ENCODE measurements at places on chromosomes 1 and 21.

- no peak for DNase-seq
Measured at GRCh38 chr1:210776712-210777111, 357.2 kb downstream of the KCNH1 start.

- no peak for DNase-seq
Measured at GRCh38 chr1:69513601-69514000, 54.1 kb upstream of the LRRC7 start.

GRCh38 chr1:8627728-8628127, 189.7 kb downstream of the RERE start:
- DNase-seq, result no peak

- no peak for DNase-seq
Measured at GRCh38 chr1:227548119-227548397, 15.3 kb upstream of the ZNF678 start.

DNA sequence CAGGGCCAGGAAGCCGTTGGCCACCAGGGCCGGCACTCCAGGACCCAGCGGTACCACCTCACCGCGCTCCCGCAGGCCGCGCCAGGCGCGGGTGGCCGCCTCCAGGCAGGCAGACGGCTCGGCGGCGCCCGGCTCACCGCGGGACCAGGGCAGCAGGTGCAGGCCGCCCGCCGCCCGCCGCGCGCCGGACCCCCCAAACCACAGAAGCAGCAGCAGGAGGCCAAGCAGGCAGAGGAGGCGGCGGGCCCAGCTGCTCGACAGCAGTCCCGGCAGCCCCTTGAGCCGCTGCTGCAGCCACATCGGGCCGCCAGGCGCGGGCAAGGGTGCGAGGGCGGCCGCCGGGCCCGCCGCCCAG, 312 bp downstream of the KIAA2013 start:
- DNase-seq, result no peak

- no peak for DNase-seq
Measured at GRCh38 chr1:209505044-209505443, 78.5 kb upstream of the CAMK1G start.

- DNase-seq, result no peak
Measured at GRCh38 chr1:30809514-30810263, 52.1 kb upstream of the LAPTM5 start.

GRCh38 chr1:12678350-12678749, 34.5 kb downstream of the AADACL4 start:
- no peak for DNase-seq

- no peak for DNase-seq
Measured at GRCh38 chr1:162036163-162036562, 12.5 kb upstream of the OLFML2B start.

GRCh38 chr21:45506241-45506817, 35.9 kb downstream of the SLC19A1 start:
- no peak for DNase-seq

DNA sequence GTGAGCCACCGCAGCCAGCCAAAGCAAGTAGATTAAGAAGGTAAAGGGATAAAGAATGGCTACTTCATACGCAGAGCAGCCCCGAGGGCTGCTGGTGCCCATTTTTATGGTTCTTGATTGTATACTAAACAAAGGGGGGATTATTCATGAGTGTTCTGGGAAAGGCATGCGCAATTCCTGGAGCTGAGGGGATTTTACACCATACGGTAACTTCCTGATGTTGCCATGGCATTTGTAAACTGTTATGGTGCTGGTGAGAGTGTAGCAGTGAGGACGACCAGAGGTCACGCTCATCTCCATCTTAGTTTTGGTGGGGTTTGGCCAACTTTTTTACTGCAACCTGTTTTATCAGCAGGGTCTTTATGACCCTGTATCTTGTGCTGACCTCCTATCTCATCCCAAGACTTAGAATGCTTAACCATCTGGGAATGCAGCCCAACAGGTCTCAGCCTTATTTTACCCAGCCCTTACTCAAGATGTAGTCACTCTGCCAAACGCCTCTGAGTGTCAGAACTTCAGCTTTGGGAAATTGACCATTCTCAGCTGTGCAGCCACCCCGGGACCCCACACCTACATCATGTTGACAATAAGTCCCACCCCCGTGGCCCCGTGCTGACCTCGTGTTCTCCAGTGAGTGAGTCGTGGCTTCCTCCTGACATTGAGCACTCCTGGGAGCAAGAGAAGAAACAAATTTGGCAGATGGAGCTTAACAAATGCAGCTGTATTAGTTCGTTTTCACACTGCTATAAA, 149.4 kb upstream of the COL6A1 start:
- DNase-seq, result peak; percentile 42

DNA sequence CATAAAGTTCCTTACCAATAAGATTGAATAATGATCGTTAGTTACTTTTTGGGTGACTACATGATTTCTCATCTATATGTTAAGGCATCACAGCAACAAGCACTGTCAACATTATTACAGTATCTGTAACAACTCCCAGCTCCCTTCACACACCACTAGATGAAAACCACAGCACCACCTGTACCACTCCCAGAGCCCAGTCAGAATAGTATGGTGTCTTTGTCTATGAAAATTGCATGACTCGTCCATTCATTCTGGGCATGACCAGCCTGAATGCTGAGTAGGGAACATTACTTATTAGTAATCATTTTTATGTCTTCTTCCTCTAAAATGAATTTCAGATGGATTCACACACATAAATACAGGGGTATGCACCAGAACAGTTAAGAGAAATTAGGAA, 7.0 kb downstream of the OLFML2B start:
- no peak for DNase-seq

- DNase-seq, result no peak
Measured at GRCh38 chr21:15468368-15468767, 261.4 kb upstream of the USP25 start.

DNA sequence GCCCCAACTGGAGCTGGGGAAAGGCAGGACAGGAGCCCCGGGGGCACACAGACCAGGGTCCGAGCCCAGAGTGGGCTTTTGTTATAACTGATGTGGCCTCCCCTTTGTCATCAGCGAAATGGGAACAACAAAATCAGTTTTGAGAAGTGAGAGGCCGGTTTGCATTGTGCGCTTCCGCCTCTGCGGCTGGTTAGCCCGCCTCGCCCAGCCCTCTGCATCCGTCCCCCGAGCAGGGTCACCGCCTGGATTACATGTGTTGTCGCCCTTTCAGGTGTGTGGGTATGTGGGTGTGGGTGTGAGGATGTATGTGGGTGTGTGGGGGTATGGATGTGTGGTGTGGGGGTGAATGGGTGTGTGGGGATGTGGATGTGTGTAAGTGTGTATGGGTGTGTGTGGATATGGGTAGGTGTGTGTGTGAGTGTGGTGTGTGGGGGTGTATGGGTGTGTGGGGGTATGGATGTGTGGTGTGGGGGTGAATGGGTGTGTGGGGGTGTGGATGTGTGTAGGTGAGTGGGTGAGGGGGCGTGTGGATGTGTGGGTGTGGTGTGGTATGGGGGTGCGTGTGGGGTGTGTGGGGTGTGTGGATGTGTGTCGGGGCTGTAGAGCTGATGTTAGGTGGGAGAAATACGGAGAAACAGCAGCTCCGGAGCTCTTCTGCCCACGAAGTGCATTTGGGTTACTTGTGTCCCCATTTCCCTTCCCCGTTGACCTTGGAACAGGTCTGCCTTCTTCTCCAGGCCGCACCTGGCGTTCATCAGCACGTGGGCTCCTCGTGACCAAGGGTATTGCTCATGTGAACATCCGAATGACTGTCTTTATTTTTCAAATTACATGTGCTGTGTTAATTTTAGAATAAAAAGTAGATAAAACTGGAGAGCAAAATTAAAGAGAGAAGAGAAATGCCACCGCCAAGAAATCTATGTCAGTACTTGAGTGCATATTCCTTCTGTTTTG, 67.6 kb downstream of the FHAD1 start:
- DNase-seq, result no peak

DNA sequence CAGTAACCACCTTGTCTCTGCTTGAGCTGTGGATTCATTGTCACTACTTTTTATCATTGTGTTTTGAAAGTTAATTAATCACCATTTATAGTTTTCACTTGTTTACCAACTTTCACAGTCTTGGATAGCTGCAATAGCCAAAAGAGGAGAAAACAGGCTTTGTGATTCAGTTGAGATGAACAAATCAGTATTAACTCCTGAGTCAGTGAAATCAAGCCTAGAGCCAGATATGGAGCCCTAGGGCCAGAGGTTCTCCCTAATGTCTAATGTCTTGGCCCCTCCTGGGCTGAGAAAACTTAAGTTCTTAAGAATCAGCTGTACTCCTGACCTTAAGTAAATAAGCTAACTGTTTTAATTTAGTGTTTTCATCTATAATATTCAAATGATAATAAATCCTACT, 228.8 kb downstream of the DNM3 start:
- DNase-seq, result no peak

DNA sequence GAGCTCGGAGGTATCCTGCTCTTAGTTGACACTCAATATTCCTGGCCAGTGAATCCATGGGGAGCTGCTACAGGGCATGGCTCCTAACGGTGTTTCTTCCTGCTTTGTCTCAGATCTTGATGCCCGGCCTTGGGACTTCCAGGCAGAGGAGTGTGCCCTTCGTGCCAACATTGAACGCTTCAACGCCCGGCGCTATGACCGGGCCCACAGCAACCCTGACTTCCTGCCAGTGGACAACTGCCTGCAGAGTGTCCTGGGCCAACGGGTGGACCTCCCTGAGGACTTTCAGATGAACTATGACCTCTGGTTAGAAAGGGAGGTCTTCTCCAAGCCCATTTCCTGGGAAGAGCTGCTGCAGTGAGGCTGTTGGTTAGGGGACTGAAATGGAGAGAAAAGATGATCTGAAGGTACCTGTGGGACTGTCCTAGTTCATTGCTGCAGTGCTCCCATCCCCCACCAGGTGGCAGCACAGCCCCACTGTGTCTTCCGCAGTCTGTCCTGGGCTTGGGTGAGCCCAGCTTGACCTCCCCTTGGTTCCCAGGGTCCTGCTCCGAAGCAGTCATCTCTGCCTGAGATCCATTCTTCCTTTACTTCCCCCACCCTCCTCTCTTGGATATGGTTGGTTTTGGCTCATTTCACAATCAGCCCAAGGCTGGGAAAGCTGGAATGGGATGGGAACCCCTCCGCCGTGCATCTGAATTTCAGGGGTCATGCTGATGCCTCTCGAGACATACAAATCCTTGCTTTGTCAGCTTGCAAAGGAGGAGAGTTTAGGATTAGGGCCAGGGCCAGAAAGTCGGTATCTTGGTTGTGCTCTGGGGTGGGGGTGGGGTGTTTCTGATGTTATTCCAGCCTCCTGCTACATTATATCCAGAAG, 16.7 kb downstream of the ALX3 start:
- no peak for DNase-seq

DNA sequence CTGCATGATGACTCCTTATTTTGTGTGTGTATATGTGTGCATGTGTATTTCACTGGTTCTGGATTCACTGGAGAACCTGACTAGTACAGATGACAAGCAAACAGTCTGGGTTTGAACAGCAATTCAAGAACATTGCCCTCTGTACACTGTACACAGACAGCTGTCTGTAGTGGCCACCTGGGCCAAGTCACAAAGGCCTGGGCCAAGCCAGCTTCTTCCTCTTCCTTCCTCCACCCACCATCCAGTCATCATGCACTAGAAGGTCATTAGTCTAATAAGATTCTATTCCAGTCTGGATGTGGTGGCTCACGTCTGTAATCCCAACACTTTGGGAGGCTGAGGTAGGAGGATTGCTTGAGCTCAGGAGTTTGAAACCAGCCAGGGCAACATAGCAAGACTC, 155.9 kb downstream of the ELAVL4 start:
- DNase-seq, result no peak

Data from vagina (tissue), 2 donors.